ENCODE measurements at places on chromosomes 16 and 17. TPM values are rescaled to one million over a fixed set of nuclear protein-coding genes. Genes with fewer than 3 reads are reported as not detected.

Gene C16orf86
- 1.5 TPM for total RNA-seq

Gene SPN
- total RNA-seq: 1.1 TPM

Gene CCL4L2
- total RNA-seq: not detected

Gene TLK2
- total RNA-seq: 63.7 TPM

Gene TEKT5
- not detected for total RNA-seq

Gene EFCAB5
- not detected for total RNA-seq

Gene KCNG4
- not detected for total RNA-seq

Gene ICAM2
- total RNA-seq: 0.35 TPM

Gene PPP1R27
- total RNA-seq: 0.15 TPM

Gene DRC3
- 0.31 TPM for total RNA-seq

Gene CD300H
- total RNA-seq: not detected

Gene CLEC3A
- not detected for total RNA-seq

Gene CPNE7
- 23.4 TPM for total RNA-seq

Gene GPR142
- total RNA-seq: not detected

Gene ZPBP2
- not detected for total RNA-seq

Gene MAPK8IP3
- total RNA-seq: 49.4 TPM

Gene DNAI2
- not detected for total RNA-seq

Gene CDH16
- total RNA-seq: not detected

Gene PLCD3
- 41.6 TPM for total RNA-seq

Gene NEUROD2
- not detected for total RNA-seq

Gene SLC35G6
- not detected for total RNA-seq

Gene ARHGAP23
- total RNA-seq: 96.3 TPM

Gene DNAH9
- 0.22 TPM for total RNA-seq

Gene ACSM5
- total RNA-seq: not detected

Gene ALOX15
- 0.39 TPM for total RNA-seq

Gene CCL7
- not detected for total RNA-seq

Gene GPRC5B
- 138 TPM for total RNA-seq

Gene SLC6A2
- not detected for total RNA-seq

Gene CPNE2
- 8.0 TPM for total RNA-seq

Gene PYDC1
- total RNA-seq: 2.1 TPM

Gene RAB34
- total RNA-seq: 189 TPM

Gene SERPINF2
- total RNA-seq: 0.68 TPM
